Activated CD4-positive, CD25-positive, alpha-beta regulatory T cell (primary cell): ENCODE measurements at places on chromosomes 11 and 22.

- DNase-seq = no peak
Measured at GRCh38 chr11:10722307-10722706, 28.7 kb upstream of the CTR9 start.

GRCh38 chr22:29065468-29066190, 4.0 kb upstream of the C22orf31 start:
- no peak for DNase-seq

DNA sequence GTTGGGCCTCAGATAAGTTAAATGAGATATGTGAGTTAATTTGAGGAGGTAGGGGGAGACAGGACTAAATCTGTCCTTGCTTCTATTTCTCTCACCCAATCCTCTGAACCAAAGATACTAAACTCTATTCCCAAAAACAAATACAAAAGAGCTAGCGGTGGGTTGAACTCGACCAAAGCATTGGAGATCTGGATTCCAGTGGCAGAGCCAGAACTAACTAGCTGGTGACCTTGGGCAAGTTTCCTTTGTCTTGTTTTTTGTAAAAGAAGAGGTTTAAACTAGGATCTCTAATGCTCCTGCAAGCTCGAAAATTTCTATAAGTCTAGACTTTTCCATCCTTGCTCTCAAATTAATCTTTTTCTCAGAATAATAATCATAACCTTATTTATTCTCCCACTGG, 1.5 kb downstream of the ME3 start:
- DNase-seq = no peak

- no peak for DNase-seq
Measured at GRCh38 chr11:116215471-116216113, 557.2 kb downstream of the BUD13 start.

- no peak for DNase-seq
Measured at GRCh38 chr11:7898666-7899283, 32.3 kb downstream of the OR10A6 start.

DNA sequence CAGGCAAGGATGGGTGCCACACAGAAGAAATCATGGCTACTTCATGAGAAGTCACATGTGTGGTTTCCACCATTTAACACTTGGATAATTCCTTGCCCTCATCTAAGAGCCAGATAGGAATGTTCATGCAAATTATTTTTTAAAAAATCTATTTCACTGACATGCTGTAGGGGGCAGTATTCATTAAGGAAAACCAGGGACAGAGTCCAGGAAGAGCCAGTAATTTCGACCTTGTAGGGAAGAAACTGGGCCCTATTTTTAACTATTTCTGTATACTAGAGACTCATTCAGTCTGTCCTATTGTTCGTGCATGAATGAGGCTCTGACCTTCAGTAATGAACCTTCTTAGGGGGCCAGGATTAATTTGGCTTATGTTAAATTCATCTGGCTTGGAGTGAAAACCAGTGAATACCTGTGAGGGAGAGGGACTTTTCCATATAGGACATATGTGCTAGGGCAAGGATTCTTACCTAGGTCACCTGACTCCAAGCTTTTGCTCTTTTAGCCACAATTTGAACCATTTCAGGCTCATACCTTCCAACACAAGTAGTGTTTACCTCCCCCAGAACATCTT, 192.7 kb downstream of the NAV2 start:
- DNase-seq = no peak

DNA sequence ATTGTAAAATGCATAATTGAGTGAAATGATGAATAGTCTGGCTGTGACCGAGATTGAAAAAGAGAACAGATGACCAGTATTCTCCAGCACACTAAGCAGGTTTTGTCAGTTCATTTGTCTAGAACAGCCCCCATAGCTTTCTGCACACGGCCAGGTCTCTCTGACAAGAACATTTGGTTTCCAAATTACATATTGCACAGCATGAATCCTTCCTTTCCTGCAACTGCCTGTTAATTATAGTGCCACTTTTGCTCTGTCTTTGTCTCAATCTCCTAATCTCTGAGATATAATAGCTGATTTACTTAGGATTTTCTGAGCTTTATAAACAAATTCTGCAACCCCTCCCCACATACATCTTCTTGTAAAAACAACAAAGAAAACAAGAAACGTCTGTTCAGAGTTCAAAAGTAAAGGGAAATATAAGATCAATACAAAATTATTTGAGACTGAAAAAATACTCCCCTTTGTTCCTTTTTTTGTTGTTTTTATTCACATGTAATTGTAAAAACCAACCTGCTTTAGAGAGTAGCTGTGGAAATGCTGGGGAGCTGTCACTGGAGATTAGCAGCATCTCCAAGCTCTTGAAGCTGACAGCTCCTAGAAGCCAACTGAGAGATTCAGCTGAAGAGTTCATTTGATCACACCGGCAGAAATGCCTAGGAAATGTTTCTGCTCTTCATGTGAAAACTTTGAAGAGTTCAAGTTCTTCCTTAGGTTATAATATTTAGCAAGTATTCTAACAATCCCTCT, 998.1 kb downstream of the DLG2 start:
- DNase-seq = no peak

DNA sequence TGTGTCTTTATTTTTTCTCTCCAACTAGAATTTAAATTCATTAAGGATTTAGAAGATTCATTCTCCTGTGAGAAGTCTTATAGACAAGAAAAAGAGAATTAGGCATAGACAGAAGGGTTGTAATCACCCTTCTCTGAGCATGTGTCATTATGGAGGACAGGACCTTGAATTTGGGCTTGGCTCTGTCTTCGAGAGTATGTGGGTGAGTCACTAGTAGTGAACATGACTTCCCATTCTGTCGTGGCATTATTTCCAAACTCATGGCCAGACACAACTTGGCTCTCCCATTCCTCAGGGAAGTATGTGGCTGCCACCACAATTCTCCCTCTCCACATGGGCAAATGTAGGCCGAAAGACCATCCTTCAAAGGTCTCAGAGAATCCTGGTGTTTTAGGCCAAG, 14.3 kb upstream of the ANKK1 start:
- DNase-seq = no peak

DNA sequence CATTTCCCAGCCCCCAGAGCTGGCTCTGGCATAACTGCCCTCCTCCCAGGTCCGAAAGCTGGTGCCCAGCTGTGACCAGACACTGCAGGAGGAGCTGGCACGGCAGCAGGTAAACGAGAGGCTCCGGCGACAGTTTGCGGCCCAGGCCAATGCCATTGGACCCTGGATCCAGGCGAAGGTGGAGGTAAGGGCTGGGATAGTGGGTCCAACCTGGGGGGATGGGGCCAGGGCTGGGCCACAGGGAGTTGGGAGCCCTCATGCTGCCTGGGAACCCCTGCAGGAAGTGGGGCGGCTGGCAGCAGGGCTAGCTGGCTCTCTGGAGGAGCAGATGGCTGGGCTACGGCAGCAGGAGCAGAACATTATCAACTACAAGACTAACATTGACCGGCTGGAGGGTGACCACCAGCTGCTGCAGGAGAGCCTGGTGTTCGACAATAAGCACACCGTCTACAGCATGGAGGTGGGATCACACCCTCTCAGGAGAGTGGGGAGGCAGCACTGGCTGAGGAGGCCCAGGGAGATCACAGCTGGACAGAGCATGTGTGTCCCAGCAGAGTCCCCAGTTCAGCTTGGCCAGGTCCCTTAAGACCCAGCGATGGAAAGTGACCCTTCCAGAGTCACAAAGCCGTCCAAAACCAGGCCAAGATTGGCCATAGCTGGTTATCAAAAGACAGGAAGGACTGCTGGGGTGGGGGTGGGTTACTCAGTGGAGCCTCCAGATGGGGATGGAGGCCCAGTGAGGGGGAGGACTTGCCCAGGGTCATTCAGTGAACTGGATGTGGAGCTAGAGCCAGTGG, 7.0 kb downstream of the CTSF start:
- DNase-seq = no peak

- no peak for DNase-seq
Measured at GRCh38 chr11:46491661-46492330, 100.2 kb upstream of the CHRM4 start.

- DNase-seq = no peak
Measured at GRCh38 chr11:62545437-62546243, 966 bp downstream of the AHNAK start.

- no peak for DNase-seq
Measured at GRCh38 chr11:31817621-31818424, 6.7 kb upstream of the PAX6 start.

DNA sequence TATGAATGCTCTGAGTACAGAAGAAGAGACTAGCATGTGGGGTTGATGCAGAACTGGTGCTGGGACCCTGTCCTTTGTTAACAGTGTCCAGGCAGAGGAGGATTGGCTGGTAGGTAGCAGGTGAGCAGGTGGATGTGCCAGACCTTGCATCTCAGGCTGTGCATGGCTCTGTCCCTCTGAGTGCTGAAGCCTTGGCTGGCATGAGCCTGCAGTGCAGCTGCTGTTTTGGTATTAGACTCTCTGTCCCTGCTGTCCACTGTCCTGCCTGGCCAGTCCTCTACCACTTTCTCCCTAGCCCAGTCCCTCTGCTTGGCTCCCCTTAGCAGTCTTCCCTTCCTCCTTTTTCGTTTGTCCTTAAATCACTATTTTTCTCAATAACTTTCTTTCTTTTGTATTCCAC, 213.6 kb upstream of the ZBED5 start:
- DNase-seq = no peak

- no peak for DNase-seq
Measured at GRCh38 chr22:20076627-20077172, 3.3 kb upstream of the DGCR8 start.

- DNase-seq = no peak
Measured at GRCh38 chr11:72005347-72006260, 6.9 kb downstream of the IL18BP start.
